ENCODE measurements at places on chromosomes 11 and 22. TPM values are rescaled to one million over a fixed set of nuclear protein-coding genes. Genes with fewer than 3 reads are reported as not detected.
A peak's percentile ranks its signal among the peaks of the same experiment; 100 is the strongest.

TMEM191C gene
- 1.5 TPM for total RNA-seq

KRTAP5-2 gene
- total RNA-seq, result not detected

PTPRCAP gene
- total RNA-seq, result 0.47 TPM

GRCh38 chr11:123164732-123165450 lies 30.2 kb downstream of the CLMP start:
- peaks cover 3% of the 10 kb centered on the region for H3K27me3 ChIP-seq
- no peaks in the 10 kb centered on the region for H3K36me3 ChIP-seq
- H3K4me1 ChIP-seq, result peaks cover 8% of the 10 kb centered on the region
- no peak overlapping the region for H3K4me3 ChIP-seq

CNGA4 gene
- 0.22 TPM for total RNA-seq

DNA sequence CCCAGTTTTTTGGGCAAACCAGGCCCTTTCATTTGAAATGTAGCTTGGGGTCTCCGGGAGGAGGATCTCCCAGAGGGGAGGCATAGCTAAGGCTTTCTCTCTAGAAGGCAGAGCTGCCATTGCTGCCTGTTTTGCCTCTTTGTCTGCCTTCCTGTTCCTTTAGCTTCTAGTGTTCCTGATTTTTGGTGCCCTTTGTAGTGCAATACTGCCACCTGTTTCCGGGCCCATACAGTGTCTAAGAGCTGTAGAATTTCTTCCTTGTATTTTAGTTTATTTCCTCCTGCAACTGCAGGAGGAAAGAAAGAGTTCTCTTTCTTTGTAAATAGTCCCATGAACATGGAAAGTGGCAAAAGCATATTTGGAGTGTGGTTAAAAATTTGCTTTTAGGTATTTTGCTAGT lies 19.3 kb upstream of the GLYATL1 start:
- H3K4me3 ChIP-seq, result no peak overlapping the region
- no peak overlapping the region for H3K27ac ChIP-seq
- DNase-seq, result no peak
- H3K27me3 ChIP-seq, result peaks cover 12% of the 10 kb centered on the region
- H3K36me3 ChIP-seq, result peaks cover 3% of the 10 kb centered on the region

ANKK1 gene
- not detected for total RNA-seq

GRCh38 chr22:39266398-39267030 lies 21.7 kb upstream of the PDGFB start:
- no peaks in the 10 kb centered on the region for H3K36me3 ChIP-seq
- no peak for DNase-seq
- peaks cover 3% of the 10 kb centered on the region for H3K4me1 ChIP-seq
- no peak overlapping the region for H3K4me3 ChIP-seq

CHKB gene
- total RNA-seq, result 47.9 TPM

TEX12 gene
- total RNA-seq, result not detected

GRCh38 chr22:48827268-48827846 lies 1000.3 kb downstream of the BRD1 start:
- H3K27me3 ChIP-seq, result no peaks in the 10 kb centered on the region
- no peak overlapping the region for H3K27ac ChIP-seq
- H3K4me3 ChIP-seq, result no peak overlapping the region
- DNase-seq, result peak; percentile 34
- peaks cover 2% of the 10 kb centered on the region for H3K36me3 ChIP-seq
- no peaks in the 10 kb centered on the region for H3K4me1 ChIP-seq

DNA sequence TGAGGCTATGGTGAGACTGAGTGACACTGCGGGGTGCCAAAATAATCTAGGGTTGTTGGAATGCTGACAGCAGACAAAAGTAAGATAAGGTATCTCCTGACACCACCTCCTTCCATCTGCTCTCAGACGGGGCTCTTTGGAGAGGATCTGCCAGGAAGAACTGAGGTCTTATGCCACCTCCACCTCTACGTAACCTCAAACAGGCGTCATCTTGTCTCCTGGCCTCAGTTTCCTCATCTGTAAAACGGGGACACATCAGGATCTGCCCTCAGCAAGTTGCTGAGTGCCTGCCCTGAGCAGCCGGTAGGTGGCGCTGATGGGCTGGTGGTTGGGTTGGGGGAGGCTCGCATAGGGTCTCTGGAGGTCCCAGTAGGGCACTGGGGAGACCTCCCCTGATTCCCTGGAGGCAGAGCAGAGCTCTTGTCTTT lies 1.7 kb upstream of the MYEOV start:
- peaks cover 3% of the 10 kb centered on the region for H3K27me3 ChIP-seq
- no peaks in the 10 kb centered on the region for H3K36me3 ChIP-seq
- H3K27ac ChIP-seq, result no peak overlapping the region
- peak; percentile 27 for DNase-seq
- peaks cover 22% of the 10 kb centered on the region for H3K4me1 ChIP-seq

DNA sequence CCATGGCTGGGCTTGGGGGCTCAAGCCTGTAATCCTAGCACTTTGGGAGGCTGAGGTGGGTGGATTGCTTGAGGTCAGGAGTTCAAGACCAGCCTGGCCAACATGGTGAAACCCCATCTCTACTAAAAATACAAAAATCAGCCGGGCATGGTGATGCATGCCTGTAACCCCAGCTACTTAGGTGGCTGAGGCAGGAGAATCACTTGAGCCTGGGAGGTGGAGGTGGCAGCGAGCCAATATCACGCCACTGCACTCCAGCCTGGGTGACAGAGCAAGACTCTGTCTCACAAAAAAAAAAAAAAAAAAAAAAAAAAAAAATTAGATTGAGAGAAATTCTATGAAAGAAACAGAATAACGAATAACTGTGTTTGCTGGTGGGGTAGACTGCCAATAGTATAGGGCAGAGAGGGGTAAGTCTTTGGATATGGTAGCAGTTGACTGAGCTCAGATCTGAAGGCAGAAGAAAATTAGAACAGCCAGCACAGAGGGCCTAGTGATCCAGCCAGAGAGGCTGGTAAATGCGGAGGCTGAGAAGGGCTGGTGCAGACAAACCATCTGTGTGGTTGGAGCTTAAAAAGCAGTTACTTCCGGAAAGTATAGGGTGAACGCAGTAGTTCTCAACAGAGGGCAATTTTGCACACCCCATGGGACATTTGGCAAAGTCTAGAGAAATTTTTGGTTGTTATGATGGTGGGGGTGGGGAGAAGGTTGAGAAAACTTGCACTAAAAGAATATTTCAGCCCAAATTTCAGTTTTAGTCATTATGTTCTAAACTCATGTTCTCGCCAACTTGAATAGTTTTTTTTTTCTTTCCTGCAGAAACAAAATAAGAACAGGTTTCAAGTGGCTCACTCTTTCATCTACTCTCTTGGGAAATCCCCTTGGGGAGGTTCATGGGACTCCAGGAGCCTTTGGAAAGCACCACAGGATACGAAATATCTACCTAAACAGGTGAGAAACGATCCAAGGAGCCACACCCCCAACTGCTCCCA lies 1.6 kb upstream of the HORMAD2 start:
- H3K27ac ChIP-seq, result no peak overlapping the region
- H3K36me3 ChIP-seq, result no peaks in the 10 kb centered on the region
- no peak overlapping the region for H3K4me3 ChIP-seq
- H3K27me3 ChIP-seq, result peaks cover 28% of the 10 kb centered on the region
- DNase-seq, result no peak
- H3K4me1 ChIP-seq, result peaks cover 8% of the 10 kb centered on the region

OR5A2 gene
- total RNA-seq, result not detected

- H3K27ac ChIP-seq, result no peak overlapping the region
- no peaks in the 10 kb centered on the region for H3K27me3 ChIP-seq
- H3K36me3 ChIP-seq, result no peaks in the 10 kb centered on the region
- H3K4me3 ChIP-seq, result peak overlapping the region; percentile 41
Measured at GRCh38 chr11:67117672-67118180, 1.3 kb upstream of the KDM2A start.

DNA sequence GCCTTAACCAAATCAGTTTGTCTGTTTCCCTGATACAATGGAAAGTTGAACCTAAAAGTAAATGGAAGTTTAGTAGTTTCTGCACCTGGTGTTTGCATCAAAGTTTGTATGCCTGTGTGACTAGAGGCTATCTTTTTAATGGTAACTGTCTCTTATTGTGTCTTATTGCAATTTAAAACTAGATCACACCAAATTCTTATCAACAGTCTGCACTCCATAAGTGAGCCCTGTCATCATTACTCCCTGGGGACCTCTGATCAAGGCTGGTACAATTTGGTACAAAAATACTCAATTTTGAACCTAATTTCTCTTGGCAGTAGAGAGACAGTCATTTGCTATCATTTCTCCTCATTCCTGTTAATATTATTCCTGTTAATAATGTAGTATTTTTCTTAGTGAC lies 38.1 kb downstream of the ARHGAP1 start:
- H3K4me1 ChIP-seq, result peaks cover 31% of the 10 kb centered on the region
- peaks cover 48% of the 10 kb centered on the region for H3K36me3 ChIP-seq
- no peak for DNase-seq
- no peak overlapping the region for H3K27ac ChIP-seq
- H3K4me3 ChIP-seq, result no peak overlapping the region

TYR gene
- not detected for total RNA-seq

DNA sequence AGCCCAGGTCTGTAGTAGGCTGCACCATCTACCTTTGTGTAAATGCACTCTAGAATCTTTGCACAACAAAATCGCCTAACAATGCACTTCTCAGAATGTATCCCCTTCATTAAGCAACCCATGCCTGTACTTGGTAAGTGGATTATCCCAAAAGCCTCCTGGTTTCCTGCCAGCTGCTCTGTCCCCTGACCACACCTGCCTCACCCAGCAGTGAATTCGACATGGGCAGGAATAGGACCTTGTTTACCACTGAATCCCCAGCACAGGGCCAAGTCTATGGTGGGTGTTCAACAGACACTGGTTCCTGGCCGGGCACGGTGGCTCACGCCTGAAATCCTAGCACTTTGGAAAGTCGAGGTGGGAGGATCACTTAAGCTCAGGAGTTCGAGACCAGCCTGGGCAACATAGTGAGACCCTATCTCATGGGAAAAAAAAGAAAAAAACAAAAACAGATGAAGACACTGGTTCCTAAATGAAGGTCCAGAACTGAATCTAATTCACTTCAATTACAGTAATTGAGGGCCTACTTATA lies 5.1 kb upstream of the SYCE3 start:
- no peak for DNase-seq
- H3K36me3 ChIP-seq, result peaks cover 20% of the 10 kb centered on the region
- no peak overlapping the region for H3K4me3 ChIP-seq

GRCh38 chr11:31953803-31954327 lies 137.0 kb upstream of the RCN1 start:
- H3K4me3 ChIP-seq, result no peak overlapping the region
- H3K36me3 ChIP-seq, result peaks cover 4% of the 10 kb centered on the region
- no peak overlapping the region for H3K27ac ChIP-seq
- DNase-seq, result no peak
